ENCODE measurements at places on chromosomes 1 and 21. TPM values are rescaled to one million over a fixed set of nuclear protein-coding genes. Genes with fewer than 3 reads are reported as not detected.

Gene HSF2BP
- 0.22 TPM for total RNA-seq

Gene NTRK1
- total RNA-seq, result 28.0 TPM

Gene TENT5C
- 7.7 TPM for total RNA-seq

Gene CFHR5
- total RNA-seq, result not detected

Gene SIPA1L2
- total RNA-seq, result 0.22 TPM

Gene PTPRC
- 62.9 TPM for total RNA-seq

Gene HCRTR1
- total RNA-seq, result not detected

Gene NIBAN1
- total RNA-seq, result 26.6 TPM
